ENCODE measurements at places on chromosomes 12 and 14.

- no peak for DNase-seq
Observed at GRCh38 chr14:64060199-64060545, 207.4 kb downstream of the SYNE2 start.

DNA sequence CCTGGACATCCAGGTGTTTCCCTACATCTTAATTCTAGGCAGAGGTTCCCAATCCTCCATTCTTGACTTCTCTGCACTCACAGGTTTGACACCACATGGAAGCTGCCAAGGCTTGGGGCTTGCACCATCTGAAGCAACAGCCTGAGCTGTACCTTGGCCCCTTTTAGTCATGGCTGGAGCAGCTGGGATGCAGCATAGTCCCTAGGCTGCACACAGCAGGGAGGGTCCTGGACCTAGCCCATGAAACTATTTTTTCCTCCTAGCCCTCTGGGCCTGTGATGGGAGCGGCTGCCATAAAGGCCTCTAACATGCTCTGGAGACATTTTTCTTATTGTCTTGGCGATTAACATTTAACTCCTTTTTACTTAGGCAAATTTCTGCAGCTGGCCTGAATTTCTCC is 417.2 kb upstream of the FLRT2 start:
- DNase-seq: no peak

GRCh38 chr14:94770815-94771157 is 873 bp upstream of the GSC start:
- DNase-seq: no peak

GRCh38 chr12:102376781-102377180 is 103.6 kb downstream of the IGF1 start:
- DNase-seq: no peak

DNA sequence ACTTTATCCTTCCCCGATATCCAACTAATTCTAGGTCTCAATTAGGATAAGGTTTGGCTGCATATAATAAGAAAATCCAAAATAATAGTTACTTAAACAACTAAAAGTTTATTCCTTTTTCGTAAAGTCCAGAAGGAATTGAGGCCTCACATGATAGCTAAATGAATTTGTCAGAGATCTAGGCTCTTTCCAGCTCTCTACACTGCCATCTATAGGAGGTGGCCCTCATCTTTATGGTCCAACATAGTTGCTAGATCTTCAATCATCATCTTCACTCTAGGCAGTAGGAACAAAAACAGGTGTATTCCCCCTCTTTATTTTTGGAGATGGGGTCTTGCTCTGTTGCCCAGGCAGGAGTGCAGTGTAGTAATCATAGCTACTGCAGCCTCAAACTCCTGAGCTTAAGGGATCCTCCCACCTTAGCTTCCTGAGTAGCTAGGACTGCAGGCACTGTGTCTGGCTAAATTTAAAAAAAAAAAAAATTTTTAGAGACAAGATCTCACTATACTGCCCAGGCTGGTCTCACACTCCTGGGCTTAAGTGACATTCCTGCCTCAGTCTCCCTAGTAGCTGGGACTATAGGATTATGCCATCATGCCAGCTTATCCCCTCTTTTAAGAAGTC is 46.5 kb upstream of the SAV1 start:
- no peak for DNase-seq

GRCh38 chr12:13347241-13348043 is 150.9 kb downstream of the EMP1 start:
- DNase-seq: no peak

DNA sequence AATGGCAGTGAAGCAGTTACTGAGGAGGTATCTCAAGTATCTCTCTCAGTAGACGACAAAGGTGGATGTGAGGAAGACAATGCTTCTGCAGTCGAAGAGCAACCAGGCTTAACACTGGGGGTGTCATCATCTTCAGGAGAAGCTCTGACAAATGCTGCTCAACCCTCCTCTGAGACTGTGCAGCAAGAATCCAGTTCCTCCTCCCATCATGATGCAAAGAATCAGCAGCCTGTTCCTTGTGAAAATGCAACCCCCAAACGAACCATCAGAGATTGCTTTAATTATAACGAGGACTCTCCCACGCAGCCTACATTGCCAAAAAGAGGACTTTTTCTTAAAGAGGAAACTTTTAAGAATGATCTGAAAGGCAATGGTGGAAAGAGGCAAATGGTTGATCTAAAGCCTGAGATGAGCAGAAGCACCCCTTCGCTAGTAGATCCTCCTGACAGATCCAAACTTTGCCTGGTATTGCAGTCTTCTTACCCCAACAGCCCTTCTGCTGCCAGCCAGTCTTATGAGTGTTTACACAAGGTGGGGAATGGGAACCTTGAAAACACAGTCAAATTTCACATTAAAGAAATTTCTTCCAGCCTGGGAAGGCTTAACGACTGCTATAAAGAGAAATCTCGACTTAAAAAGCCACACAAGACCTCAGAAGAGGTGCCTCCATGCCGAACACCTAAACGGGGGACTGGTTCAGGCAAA is 216.6 kb downstream of the AKAP6 start:
- DNase-seq: no peak

DNA sequence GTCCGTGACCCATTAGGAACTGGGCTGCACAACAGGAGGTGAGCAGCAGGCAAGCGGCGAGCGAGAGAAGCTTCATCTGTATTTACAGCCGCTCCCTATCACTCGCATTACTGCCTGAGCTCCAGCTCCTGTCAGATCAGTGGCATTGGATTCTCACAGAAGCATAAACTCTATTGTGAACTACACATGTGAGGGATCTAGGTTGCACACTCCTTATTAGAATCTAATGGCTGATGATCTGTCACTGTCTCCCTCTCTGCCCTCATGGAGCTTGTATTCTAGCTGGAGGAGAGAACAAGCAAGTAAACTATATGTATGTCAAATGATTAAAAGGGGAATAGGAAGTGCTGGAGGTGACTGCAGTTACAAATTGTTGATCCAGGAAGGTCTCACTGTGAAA is 479.1 kb downstream of the EGLN3 start:
- no peak for DNase-seq

- no peak for DNase-seq
Observed at GRCh38 chr12:20212658-20213555, 155.4 kb upstream of the PDE3A start.

- no peak for DNase-seq
Observed at GRCh38 chr12:27506645-27507189, 17.3 kb upstream of the PPFIBP1 start.

GRCh38 chr12:31906557-31907301 is 52.5 kb upstream of the RESF1 start:
- no peak for DNase-seq

- no peak for DNase-seq
Observed at GRCh38 chr14:64303471-64303917, 9.3 kb upstream of the ESR2 start.

DNA sequence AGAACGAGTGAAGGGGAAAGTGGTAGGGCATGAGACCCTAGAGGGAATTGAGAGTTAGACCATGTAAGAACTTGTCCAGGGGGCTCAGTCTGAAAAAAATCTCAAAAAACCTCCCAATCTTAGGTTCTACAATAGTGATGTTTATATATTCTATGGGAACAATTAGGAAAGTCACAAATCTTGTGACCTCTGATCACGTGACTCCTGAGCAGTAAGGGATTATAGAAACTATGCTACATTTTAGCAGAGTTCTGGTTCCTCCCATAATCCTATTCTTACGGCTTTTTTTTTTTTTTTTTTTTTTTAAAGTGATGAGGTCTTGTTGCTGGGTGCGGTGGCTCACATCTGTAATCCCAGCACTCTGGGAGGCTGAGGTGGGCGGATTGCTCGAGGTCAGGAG is 5.8 kb downstream of the ADCK1 start:
- no peak for DNase-seq

DNA sequence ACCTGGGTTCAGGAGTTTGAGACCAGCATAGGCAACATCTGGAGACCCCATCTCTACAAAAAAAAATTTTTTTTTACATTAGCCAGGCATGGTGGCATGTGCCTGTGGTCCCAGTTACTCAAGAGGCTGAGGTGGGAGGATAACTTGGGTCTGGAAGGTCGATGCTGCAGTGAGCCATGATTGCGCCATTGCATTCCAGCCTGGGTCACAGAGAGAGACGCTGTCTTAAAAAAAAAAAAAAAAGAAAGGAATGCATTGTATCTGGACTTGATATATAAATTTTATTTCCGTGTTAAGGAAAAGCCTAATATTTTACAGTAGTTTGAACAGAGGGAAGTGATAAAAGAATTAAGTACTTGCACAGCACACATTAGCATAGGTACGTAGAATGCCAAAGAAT is 97.2 kb downstream of the ZC3H14 start:
- no peak for DNase-seq

DNA sequence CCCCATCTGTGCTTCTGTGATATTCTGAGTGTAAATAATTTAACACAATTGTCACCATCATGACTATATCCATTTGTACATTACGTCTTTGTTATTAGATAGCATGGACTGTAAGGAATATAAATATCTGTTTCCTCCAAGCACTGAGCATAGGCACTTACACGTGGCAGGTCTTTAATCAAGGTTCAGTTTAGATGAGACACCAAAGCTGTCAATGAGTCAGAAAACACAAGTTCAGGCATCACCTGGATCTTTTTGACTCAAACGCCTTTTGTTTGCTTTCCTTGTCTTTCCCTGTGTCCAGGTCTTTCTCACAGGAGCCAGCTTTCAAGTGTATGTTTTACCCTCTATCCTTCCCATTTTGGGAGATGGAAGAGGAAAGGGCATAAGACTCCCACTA is 163.2 kb upstream of the CCDC198 start:
- DNase-seq: no peak

DNA sequence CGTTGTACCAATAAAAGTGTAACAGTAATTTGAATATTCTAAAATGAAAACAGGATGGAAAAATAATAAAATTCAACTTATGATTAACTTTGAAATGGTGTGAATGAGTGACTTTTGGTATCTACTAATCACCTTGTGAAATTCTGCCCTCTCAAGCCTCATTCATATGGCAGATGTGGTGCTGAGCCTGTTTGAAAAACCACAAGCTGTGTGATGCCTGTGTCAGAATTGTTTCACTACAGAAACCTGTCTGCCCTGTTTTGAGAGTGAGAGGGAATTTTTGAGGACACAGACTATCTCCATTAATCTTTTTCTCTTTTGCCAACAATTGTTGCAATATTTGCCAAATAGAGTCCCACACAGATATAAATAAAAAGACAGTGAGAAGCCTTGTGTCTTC is 3.9 kb upstream of the RNU6-7 start:
- DNase-seq: no peak

- DNase-seq: no peak
Observed at GRCh38 chr12:95131589-95132340, 58.3 kb upstream of the NR2C1 start.

DNA sequence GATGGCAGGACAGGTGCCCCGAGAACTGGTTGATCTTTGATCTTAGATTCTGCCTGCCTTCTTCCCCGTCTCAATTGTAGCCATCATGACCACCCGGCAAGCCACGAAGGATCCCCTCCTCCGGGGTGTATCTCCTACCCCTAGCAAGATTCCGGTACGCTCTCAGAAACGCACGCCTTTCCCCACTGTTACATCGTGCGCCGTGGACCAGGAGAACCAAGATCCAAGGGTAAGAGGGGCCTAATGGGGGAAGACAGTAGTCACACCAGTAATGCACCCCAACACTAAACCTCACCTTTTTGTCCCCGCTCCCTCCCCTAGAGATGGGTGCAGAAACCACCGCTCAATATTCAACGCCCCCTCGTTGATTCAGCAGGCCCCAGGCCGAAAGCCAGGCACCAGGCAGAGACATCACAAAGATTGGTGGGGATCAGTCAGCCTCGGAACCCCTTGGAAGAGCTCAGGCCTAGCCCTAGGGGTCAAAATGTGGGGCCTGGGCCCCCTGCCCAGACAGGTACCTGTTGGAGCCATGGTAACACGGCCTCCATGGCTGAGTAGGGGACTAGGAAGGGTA is 556 bp downstream of the TROAP start:
- no peak for DNase-seq

GRCh38 chr12:49294086-49294803 is 702 bp upstream of the PRPH start:
- DNase-seq: no peak

DNA sequence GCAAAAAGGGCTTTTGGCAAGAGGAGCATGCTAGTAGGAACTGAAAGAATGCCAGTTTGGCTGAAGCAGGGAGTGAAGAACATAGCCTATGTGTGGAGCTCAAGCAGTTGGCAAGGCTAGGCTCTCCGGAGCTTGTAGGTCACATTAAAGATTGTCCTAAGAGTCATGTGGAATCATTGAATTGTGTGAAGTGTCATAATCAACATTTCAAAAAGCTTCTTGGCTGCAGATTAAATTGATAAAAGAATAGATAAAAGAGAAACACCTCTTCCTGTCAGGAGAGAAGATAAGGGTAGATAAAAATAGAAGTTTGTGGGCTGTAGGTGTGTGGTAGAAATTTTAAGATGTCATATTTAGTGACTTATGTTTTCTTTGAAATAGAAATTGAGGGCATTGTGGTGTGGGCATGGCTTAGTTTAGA is 36.1 kb downstream of the CPSF6 start:
- no peak for DNase-seq

GRCh38 chr14:47678993-47679392 is 3.6 kb upstream of the MDGA2 start:
- no peak for DNase-seq

DNA sequence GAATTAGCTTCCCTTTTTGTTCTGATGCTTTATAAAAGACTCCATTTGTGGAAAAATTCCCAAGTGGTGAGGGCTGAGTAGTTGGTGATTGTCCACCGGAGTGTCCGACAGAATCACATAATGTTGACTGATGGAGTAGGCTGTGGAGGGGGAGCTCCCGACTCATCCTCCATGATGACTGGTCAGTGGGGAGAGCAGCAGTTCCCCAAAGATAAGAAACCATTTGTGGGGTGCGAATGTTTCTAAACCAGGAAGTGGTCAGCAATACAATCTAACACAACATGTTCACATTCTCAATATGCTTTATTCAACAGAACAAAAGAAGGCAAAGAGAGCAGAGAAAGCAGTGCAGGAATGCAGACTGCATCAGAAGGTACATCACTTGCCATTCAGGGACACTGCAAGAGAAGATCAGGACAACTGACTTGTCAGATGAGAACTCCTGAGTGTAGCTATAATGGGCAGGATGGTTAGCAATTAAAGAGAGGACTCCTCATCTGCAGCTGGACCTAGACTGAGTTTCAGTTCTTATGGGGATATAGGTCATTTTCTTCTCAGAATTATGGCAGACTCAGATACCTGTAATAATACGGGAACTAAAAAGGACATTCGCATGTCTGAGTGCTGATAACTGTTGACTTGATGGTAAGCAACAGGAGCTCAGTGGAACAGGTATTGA is 5.4 kb downstream of the KRT6B start:
- no peak for DNase-seq

GRCh38 chr14:88322504-88323085 is 474 bp downstream of the KCNK10 start:
- DNase-seq: no peak

DNA sequence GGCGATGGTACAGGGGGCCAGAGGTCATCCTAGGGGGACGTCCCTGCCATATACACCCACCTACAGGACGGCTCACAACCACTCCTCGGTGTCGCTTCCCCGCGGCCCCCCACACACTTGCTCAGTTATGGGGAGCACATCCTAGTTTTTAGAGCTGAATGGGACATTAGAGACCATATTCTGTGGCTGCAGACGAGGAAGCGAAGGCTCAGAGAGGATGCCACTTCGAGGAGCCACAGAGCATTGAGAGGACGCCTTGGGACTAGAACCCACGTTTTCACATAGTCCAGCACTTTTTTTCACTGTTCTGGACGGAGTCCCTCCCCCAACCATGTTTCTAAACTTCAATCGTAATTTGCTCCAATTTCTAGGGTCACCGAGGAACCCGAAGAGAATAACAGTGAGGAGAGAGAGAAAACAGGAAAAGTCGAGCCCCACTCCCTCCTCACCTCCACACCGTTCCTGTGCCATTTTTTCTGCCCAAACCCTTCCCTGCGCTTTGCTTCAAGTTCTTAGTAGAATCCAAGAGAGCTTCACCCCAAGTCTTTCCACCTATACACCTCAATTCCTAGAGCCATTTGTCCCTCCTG is 641 bp upstream of the ASCL1 start:
- DNase-seq: no peak

All from T follicular helper cell (primary cell).